M059J (cell line): ENCODE measurements at places on chromosomes 16 and 17.
A peak's percentile ranks its signal among the peaks of the same experiment; 100 is the strongest.

DNA sequence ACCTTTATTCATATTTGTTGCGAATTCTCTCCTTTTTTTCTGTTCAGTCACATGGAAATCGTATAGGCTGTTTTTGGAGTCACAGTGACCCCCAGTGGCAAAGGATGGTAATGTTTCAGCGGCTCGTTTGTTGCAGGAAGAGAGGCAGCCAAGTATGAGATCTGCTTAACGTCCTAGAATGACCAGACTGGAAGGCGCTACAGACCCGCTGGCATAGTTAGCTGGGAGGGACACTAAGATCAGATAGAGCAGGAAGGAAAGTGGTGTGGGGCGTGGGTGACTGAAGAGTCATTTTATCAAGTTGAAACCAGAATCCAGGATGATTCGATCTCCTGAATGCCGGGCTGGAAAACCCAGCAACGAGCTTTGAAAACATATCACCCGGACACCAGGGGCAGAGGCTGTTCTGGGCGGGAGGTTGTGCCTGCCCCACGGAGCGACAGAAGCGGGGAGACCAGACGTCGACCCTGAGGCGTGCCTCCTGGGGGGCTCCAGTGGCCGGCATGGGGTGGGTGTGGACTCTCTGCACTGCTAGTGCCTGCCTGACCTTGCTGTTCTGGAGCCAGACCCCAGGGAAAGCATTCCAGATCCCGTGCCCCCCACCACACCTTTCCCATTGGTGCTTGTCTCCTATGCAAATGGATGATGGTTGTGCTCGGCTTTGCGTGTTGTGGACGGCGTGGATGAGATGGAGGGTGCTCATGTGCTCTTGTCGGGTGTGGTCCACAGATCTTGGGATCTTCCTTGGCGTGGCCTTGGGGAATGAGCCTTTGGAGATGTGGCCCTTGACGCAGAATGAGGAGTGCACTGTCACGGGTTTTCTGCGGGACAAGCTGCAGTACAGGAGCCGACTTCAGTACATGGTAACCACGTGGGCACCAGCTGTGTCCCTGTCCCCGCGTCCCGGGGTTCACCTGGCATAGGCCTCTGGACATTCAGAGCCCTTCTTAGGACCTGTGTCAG is 7.7 kb downstream of the IL34 start:
- peak; percentile 84 for DNase-seq

DNA sequence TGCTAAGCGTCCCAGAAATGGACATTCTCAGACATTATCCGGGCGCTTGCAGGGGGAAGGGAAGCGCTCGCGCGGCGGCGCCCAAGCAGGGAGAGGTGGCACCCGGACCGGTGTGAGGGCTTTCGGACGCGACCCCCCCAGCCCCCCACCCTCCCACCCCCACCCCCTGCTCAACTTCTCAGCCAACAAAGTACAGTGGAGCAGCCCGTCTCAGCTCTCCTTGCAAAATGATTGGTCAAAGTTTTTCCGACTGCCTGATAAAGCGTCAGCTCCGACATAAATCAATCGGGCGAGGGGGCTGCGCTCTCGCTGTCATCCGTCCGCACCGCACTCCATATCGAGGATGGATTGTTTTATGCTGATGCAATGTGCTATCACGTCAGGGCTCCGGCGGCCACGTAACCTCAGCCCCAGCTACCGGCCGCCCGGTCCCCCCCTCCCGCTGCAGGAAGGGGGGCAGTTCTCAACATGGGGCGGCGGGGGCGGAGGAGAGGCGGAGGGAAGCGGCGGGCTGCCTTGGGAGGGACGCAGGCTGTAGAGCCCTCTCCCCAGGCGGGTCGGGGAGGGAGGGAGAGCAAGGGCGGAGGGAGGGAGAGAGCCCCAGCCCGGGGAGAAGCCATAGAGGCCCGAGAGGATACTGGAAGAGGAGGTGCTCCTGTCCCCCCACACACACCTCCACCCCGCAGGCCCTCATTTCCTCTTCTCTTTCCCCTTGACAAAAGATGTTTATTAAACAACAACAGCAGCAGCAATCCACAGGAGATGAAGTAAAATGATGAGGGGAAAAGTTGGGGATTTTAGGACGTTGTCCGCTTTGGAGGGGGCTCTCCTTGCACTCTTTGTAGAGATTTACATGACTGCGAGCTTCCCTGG is at the start of gene HOXB9:
TSS of gene HOXB9 (minus strand) at position 114 of the 873 bp plus-strand sequence. CDS start at position 25, 89 bp downstream.
- peak; percentile 85 for DNase-seq

- no peak for DNase-seq
Observed at GRCh38 chr16:50010212-50010611, 14.8 kb upstream of the CNEP1R1 start.

- DNase-seq: peak; percentile 59
Observed at GRCh38 chr16:81376880-81377279, 62.1 kb downstream of the GAN start.

DNA sequence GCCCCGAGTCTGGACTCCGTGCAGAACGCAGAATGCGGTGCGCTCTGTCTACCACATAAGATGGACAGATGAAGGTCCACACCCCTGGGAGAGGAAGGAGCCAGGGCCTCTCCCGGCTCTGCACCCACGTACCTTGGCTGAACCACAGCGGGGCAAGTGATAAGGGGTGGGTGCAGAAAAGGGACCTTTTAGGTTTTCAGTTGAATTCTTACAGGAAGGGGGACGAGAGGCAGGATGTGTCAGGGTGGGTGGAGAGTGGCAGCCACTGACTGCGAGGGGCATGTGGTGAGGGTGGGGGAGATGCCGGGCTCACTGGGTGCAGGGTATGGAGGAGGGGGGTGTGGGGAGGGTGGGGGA is 372 bp downstream of the CD300A start:
- no peak for DNase-seq

DNA sequence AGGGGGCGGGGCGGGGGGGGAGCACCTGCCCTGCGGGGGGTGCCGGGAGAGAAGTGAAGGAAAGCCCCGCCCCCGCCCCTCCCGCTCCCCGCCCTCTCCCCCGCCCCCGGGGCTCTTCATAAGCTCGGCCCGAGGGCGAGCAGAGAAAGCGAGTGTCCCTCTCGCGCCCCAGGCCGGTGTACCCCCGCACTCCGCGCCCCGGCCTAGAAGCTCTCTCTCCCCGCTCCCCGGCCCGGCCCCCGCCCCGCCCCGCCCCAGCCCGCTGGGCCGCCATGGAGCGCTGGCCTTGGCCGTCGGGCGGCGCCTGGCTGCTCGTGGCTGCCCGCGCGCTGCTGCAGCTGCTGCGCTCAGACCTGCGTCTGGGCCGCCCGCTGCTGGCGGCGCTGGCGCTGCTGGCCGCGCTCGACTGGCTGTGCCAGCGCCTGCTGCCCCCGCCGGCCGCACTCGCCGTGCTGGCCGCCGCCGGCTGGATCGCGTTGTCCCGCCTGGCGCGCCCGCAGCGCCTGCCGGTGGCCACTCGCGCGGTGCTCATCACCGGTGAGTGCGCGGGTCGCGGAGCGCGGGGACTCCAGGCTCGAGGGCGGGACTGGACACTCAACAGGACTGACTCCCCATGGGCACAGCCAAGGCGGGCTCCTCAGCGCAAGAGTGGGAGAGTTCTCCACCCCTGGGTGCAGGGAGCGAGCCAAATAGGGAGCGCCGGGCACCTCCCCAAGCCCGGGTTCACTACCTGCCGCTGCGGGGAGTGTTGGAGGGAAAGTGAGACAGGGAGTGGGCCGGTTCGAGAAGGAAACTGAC is at the start of gene HSD11B2:
TSS of gene HSD11B2 (plus strand) at position 145 of the 798 bp plus-strand sequence. CDS start at position 273, 128 bp downstream.
- peak; percentile 71 for DNase-seq

DNA sequence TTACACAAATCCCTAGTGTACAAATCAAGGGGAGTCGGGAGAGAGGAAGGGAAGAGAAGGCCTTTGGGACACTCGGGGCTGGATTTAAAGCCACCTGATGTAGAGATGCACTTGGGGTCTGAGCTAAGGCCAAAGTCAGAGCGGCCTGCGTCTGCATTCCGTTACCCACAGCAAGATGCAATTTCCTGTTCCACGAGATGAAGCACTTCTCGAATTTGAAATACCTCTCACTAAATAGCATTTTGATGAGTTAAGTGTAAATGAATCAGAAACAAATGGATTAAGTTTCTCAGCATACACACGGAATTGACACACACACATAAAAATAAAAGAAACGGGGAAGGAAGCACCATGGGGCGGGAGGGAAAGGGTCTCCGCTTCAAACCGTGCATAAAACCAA is 386.0 kb downstream of the SOX9 start:
- DNase-seq: no peak

DNA sequence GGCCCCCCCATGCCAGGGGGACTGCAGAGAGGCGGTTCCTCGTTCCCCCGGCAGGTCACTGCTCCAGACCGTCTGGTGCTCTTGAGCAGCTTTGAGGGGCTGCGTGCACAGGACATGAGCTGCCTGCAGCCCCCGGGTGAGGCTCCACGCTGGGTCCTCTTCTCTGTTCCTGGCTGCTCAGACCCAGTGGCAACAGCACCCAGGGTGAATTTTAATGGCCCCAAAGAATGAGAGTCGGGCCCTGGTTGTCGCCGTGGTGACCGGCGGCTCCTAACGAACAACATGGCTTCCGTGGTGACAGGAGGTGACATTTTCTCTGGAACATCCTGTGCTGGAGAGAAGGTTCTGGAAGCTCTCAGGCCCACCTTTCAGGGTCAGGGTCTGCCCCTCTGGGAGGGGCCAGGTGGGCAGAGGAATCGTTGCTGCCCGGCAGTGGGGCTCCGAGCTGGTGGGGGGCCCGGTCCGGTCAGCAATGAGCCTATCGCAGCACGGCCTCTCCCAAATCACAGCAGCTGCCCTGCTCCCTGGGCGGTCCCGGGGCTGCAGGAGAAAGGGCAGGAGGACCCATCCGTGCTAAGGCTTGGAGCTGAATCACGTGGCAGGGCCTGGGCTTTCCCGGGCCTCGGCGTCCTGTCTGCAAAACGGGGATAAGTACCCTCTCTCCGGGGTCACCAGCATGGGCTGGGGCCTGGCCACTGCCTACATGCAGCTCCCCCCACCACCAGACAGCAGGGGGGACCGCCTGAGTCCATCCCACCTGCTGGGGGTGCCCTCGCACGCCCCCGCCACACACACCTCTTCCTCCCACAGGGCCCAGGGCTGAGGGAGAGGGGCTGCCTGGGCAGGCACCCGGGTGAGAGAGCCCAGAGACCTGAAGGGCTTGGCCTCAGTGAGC is 3.4 kb upstream of the C1QTNF8 start:
- DNase-seq: no peak

DNA sequence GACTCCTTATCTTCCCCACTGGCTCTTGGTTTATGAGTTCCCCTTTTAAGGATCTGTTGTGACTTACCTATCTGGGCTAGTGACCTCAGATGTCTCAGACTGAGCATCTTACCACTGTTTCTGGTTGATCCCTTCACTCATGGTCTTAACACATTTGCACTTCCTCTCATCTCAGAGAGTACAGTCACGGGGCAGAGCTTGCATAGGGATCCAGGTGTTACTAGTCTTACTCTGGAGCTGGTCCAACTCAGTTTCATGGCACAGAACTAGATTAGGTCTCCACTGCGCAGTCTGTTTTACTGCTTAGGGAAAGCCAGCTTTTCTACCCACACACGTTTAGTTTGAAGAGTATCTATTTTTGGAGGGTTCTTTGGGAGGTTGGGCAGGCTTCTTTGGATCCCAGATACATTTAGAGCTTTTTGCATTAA is 10.2 kb downstream of the GABARAPL2 start:
- DNase-seq: no peak

GRCh38 chr17:35568561-35568960 is 7.9 kb upstream of the SLFN14 start:
- DNase-seq: peak; percentile 40

GRCh38 chr17:83152745-83153611 is 73.6 kb downstream of the METRNL start:
- no peak for DNase-seq

DNA sequence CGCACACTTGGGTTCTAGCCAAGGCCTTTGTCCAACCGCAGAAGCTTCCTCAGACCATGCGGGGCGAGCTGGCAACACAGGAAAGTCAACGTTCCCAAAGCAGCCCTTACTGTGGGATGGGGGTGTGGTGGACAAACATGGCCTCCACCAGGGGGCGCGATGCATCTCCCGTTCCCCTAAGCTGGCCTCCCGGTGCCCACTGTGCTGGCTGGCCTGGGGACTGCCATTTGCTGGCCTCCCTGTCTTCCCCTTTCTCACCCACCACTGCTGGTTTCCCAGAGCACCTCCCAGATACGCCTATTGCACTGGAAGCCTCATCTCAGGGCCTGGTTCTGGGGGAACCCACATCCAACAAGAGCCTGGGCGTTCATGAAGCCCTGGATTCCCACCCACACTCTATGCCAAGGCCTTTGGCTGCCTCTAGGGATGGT is 145.3 kb downstream of the IRF8 start:
- peak; percentile 39 for DNase-seq

- DNase-seq: no peak
Observed at GRCh38 chr17:55785181-55785580, 34.3 kb downstream of the PCTP start.

DNA sequence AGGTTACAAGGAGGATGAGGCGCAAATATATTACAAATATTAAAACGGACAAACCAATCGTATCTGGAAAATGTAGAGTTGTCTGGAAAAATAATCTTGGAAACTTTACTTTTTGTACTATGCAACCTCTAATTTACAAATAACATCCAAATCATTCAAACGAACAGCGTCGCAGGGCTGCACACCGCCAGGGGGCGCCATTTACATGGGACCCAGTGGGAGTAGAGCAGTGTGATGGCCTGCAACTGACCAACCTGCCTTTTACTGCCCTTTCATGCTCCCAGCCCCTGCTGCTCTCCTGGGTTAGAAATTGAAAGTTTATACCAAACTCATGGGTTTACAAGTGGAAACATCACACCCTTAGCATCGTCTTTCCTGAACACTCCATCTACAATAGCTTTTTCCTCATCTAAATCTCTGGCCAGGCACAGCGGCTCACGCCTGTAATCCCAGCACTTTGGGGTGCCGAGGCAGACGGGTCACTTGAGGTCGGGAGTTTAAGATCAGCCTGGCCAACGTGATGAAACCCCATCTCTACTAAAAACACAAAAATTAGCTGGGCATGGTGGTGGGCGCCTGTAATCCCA is 10.0 kb downstream of the PITPNC1 start:
- DNase-seq: peak; percentile 64

GRCh38 chr16:46932802-46933201 is 40.7 kb downstream of the DNAJA2 start:
- DNase-seq: peak; percentile 10

- DNase-seq: no peak
Observed at GRCh38 chr17:46851029-46851741, at the start of gene WNT9B. Gene WNT9B, plus strand, starts transcription at chr17:46851583. Its CDS starts 56 bp downstream, at chr17:46851639.

DNA sequence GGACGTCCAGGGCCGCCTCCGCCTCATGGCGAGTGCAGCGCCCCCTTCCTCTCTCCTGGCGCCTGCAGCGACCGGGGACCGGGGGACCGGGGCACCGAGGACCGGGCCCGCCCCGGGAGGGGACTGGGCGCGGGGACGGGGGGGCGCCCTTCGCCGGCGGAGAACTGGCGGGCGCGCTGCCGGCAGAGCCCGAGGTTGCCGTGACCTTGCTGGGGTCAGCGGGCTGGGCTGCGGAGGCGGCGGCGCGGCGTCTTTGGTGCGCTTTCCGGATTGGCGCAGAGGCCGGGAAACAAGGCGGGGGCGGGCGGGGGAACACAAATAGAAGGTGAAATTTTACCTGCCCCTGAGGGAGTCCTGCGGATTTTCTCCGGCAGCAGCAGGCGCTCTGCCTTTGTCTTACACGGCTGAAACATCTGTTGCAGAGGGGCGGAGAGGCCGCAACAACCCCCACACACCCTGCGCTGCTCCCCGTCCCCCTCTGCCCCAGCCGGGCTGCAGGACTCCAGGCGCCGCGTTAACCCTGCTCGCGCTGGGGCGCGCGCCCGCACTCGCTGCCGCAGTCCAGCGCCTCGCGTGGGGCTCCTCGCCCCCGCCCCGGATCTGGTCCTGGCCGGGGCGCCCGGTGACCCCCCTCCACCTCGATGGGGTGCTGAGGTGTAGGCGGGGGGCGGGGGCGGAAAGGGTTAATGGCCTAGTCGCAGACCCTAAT is 53.5 kb downstream of the SREBF1 start:
- peak; percentile 33 for DNase-seq
